ENCODE measurements at places on chromosomes 4 and X.

DNA sequence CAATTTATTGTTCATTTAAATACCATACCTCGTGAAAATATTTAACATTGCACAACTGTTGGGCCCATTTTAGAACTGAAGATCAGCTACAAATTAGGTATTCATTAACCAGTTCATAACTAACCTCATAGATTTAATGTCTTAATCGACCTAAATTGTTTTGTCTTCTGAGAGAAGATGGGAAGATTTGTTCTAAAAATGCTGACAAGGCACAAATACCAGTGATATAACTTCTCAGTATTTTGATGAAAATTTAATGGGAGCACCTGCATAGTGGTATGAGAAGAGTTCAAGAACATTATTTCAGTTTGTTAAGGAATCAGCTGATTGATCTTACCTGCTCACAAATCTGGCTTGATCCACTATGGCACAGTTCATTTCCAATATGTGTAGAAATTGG lies 33.9 kb downstream of the POF1B start:
- DNase-seq = no peak

- no peak for DNase-seq
Measured at GRCh38 chr4:184101711-184102110, 116.0 kb downstream of the ENPP6 start.

GRCh38 chr4:7323872-7324650 lies 110.7 kb downstream of the PSAPL1 start:
- DNase-seq = no peak

- DNase-seq = no peak
Measured at GRCh38 chr4:104205116-104205515, 289.6 kb downstream of the CXXC4 start.

GRCh38 chrX:35785075-35785474 lies 13.1 kb upstream of the MAGEB16 start:
- no peak for DNase-seq

DNA sequence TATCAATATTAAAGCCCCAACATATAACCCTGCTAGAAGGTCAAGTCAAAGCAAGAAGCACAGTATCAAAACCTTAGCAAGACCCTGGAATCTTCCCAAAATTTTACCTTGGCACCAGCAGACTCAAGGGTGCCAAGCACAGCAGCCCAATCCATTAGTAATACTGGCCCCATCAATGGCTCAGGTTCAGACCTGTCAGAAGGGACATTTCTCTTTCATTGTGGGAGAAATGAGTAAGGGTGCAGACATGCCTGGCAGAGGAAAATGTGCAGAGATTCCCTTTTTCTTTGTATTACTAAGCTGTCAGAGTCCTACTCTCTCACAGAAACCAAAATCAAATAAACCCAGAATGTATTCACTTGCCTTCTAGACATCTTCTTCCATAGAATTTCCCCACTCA lies 203.9 kb downstream of the EVC2 start:
- no peak for DNase-seq

- no peak for DNase-seq
Measured at GRCh38 chrX:15468036-15468435, 25.1 kb downstream of the PIR start.

GRCh38 chrX:38149016-38149415 lies 71.7 kb downstream of the SRPX start:
- no peak for DNase-seq

DNA sequence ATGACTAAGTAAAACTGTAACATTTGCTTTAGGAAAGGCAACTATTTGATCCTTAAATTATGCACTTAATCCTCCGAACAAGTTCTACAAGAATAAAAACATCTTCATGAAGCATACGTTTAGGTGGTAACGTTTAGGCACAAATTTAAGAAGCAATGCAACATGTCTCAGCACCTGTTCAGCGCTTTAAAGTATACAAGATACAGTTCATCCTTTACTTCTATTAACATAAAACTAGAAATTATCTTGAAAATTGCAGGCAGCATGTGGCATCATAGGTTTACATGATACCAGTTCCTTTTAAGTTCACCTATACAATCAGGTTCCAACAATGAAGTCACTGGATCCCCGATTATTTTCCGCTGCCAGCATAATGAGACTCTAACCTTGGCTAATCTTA lies 1.5 kb downstream of the PLA2G12A start:
- no peak for DNase-seq

DNA sequence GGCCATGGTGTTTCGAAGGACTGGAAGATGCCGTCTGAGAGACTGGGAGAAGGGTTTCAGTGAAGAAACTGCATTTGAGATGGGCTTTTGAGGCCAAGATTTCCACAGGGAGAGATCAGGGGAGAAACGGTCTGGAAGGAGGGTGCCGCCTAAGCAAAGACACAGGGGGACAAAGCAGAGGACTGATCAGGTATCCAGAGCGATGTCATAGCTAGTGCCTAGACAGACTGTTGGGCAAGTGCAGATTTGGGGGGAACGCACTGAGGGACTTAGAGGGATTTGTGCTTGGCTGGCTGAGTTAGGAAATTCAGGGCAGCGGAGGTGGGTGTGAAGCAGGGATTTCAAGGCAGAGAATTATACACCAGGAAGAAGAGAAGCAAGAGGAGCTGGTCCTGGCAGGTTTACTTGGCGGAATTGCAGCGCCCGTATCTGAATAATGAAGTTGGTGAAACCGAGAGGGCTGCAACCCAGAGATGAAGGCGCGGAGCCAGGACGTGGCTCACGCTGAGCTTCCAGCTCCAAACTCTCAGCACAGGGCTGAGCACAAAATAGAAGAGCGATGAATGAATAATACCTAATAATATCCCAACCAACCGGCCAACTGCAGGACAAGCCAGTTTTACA lies 106.9 kb downstream of the MAML3 start:
- peak; percentile 86 for DNase-seq

DNA sequence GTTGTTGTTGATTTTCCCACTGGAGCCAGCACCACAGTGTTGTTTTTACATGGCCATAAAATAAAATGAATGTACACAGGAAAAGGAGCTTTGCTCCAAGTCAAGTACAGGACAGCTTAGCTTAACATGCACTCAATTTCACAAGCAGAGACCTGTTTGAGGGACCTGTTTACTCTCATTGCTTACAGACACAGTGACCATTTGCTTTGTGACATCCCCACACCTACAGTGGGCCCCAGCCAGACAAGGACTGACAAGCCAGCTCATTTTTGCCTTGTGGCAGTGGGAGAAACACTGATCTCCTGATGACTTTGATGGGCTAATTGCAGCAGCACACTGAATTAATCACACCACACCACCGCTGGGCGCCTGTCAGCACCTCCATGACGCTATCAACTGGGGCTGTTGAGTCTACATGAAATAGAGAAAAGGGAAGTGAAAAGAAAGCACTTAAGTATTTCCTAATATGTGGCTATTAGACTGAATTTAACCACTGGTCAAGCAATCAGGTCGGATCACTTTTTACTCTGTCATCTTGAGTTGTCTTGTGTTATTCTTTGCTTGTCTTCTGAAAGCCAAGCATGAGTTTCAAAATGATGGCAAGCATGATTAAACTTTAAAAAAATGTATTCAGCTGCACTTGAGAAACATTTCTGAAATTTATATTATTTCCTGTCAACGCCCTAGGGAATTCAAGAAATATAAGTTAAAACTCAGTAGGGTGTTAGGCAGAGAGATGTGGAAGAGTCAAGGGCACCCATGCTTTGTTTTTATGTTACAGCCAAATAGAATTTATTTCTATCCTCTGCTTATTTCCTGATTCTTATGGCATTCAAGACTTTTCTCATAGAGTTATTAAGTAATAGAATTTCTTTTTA lies 557.7 kb downstream of the RAB28 start:
- DNase-seq = no peak

DNA sequence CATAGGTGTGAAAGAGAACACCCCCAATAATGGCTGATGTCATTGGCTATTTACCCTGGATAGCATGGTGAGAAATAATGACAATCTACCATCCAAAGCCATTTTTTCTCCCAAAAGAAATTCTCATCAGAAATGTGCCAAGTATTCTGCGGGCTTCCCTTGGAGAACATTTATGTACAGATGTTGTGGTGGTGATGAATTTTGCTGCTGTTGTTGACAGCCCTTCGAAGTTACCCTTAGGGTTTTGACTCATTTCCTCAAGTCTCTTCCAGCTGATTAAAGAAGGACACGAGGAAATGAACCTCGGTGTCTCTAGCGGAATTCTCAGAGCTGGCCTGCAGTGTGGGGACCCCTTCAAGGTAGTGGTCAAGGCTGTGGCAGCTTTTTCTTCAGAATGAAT lies 3.4 kb downstream of the KIT start:
- no peak for DNase-seq

DNA sequence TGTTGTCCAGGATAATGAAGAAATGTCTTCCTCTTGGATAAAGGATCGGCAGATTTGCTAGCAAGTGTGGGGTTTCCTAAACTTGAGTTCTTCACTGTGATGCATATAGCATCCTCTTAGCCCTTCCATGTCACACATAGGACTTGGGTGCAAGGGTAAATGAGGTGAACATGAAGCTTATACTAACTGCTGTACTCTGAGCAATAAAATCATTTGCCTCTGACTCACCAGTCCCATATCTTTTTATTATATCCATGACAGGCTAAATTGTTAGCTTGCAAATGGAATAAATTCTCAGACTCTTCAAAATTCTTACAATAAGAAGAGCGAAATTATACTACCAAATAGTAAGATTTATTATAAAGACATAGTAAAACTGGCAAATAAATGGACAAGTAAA lies 14.7 kb upstream of the TBC1D1 start:
- no peak for DNase-seq

GRCh38 chr4:174870311-174870710 lies 41.3 kb upstream of the GLRA3 start:
- DNase-seq = no peak

DNA sequence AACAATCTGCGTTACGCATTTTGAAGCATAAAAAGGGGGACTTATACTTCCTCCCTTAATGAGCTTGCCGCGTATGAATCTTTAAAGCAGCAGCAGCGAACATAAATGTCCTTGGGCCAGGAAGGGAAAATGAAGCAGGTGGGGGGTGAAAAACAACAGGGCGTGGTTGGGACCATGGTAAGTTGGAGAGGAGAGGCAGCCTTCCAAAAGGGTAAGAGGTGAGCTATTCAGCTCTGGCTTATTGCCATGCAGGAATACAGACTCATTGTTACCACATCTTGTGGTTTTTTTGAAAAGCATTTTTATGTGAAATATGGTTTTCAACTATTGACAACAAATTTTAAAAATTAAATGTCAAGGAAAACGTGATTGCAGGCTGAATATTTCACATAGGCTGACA lies 710.7 kb upstream of the FAM241A start:
- no peak for DNase-seq

GRCh38 chrX:3250966-3251365 lies 95.5 kb downstream of the MXRA5 start:
- no peak for DNase-seq

GRCh38 chr4:113773014-113773413 lies 11.5 kb upstream of the CAMK2D start:
- DNase-seq = no peak

GRCh38 chr4:7235030-7235380 lies 42.7 kb downstream of the SORCS2 start:
- DNase-seq = no peak

- DNase-seq = no peak
Measured at GRCh38 chr4:27050731-27051130, 190.1 kb downstream of the STIM2 start.

DNA sequence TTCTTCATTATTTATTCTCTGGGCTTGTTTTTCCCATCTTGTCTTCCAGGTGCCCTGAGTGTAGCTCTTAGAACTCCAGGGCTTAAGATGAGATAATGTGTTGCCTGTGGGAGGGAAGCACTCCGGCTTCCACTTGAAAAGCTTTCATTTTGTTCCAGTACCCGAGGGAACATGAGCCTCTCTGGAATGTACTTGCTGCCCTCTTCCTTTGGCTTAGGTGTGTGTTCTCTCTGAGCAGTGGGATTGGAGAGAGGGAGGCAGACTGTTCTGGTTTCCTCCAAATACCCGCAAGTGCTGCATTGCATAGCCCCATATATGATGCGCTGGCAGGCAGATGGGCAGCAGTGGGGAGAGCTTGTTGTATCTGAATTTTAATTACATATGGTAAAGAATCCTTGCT lies 861 bp upstream of the DTHD1 start:
- DNase-seq = no peak

DNA sequence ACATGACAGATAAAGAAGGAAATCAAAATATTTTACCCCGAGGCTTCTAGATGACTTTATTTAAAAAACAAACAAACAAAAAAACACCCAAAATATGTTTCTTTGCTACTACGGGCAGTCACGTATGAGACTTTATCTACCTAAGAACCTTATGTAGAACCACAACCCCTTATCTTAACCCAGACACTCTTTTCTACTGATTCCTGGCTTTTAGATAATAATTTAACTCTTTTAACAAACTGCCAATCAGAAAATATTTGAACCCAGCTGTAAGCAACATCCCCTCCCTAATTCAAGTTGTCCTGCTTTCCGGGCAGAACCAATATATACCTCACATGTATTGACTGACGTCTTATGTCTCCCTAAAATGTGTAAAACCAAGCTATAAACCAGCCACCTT lies 15.4 kb downstream of the ELOVL6 start:
- DNase-seq = no peak

DNA sequence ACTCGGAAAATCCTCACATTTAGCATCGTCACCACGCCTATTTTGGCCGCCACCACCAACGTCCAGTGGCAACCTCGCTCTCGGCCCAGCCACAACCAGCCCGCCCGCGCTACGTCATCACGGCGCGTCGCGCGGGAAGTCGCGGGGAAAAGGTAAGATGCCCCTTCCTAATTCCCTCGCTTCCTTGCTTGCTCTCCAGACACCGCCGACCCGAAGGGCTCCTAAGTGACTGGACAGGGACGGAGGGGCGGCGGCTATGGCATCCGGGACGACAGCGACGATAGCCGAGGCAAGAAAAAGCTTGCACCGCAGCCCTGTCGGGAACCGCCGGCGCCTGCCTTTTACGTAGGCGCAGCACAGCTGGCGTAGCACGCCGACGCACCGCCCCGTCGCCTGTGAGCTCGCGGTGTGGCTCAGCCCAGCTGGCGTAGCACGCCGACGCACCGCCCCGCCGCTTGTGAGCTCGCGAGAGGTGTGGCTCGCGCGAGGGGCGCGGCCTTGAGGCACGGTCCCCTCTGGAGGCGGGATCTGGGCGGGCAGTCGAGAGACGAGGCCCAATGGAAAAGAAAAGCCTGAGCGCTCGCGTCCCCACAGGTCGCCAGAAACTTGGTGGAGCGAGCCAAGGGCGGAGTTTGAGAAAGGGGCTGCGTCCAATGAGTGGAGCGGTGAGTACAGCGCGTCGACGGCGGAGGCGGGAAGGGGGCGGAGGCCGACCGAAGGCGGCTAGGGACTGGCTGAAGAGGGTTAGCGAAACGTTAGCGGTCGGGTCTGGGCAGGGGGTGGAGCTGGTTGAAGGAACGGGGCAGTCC lies at the start of gene HDAC6:
TSS of gene HDAC6 (plus strand) at position 788 of the 809 bp plus-strand sequence. CDS start 626 bp downstream, outside the sequence.
- DNase-seq = peak; percentile 98

DNA sequence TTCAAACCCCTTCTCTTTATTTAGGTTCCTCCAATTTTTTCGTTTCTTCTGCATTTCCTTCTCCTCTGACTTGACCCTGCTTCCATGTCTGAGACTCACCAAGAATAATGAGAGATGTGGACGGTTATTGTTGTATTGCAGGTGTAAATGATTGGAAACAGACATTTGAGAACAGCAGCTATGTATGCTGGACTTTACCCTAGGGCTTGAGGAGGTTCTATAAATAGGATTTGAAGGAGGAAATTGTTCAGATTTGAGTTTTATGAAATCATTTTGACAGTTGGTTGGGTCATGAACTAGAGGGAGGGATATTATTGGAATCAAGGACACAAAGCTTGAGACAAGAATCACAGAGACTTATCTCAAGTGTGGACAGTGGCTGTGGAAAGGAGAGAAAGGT lies 614.6 kb upstream of the CPEB2 start:
- DNase-seq = no peak

All from ascending aorta (tissue), 2 donors.